CD4-positive, alpha-beta T cell treated with Interleukin-15 for 4 hours (primary cell): ENCODE measurements at places on chromosomes 5 and 9.
A peak's percentile ranks its signal among the peaks of the same experiment; 100 is the strongest.

DNA sequence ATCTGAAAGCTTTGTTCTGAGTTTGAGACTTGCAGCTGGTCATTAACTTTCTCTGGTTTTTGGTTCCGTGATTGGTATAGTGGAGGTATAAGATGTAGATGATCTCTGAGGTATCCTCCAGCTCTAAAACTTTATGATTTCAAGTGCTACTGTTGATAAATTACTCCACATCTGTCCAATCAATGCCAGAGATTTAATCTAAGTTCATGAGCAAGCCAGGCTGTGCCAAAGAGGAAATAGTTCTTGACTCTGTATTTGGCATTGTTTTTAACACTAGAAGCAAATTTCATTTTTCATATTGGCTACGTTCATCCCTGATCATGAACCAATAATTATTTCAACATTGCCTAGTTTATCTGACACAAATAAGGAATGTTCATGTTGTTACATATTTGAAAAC lies 28.5 kb upstream of the CHD1 start:
- DNase-seq = no peak

DNA sequence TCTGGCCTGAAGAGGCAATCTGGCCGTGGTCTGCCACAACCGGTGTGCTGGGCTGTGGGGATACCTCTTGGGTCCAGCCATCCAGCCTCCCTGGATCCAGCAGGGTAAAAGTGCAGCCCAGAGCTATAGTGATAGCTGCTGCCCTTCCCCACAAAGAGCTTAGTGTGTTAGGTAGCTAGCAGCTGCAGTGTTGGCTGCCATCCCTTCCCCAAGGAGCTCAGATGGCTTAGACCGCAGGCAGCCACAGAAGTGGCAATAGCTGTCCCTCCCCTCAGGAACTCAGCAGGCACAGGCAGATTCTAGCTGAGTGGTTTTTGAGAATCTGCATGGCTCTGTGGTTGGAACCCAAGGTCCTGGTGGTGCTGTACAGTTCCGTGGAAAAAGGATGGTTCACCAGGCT lies 40.1 kb downstream of the GIN1 start:
- no peak for DNase-seq

DNA sequence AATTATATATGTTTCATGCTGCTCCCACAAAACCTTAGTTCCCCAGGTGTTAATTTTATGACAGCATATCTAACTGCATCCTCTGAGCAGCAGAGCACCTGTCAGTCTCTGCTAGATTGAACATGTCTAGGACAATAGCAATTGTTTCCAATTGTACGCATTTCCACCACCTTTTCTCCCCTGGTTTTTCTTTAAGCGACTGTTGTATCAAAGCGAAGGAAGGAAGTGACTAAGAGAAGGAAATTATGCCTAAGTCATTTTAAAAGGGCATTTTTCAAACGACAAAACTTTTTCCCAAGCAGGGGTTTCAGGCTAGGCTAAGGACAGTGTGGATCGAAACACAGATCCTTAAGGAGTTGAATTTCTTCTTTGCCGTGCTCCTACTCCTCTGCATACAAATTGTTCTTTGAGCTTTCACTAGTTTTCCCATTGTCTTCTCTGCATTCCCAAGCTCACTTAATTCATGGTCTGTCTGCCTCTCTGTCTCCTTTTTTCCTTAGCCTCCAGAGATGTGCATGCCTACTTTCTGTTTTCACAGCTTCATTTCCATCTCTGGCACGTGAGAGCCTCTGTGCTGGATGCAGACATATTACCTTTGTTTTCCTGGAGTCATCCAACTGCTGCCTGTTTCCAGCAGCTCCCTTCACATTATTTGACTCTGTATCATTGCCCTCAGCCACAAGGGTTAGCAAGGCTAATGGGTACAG lies 39.4 kb upstream of the STARD4 start:
- DNase-seq = no peak

DNA sequence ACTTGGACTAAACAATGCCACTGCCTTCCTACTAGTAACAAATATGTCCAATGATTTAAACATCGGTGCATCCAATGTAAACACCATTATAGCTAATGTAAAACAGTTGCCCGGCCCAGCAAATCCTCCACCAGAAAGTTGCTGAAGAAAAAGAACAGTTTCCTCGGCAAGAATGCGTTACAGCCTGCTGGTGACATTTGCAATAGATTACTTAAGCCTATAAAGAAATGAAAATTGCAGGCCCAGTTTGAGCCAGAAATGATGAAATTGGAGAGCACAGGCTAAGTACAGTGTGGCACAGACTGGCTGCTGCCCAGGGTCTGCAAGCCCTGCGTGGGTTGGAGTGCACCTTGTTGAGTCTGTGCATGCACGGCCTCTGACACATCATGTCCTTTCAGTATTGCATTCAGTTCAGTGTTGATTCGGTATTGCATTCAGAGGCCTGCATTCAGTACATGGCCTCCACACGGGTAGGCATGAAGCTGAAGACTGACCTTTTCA lies 406.0 kb upstream of the KLF4 start:
- no peak for DNase-seq

- DNase-seq = no peak
Measured at GRCh38 chr5:9188131-9188530, 357.7 kb downstream of the SEMA5A start.

DNA sequence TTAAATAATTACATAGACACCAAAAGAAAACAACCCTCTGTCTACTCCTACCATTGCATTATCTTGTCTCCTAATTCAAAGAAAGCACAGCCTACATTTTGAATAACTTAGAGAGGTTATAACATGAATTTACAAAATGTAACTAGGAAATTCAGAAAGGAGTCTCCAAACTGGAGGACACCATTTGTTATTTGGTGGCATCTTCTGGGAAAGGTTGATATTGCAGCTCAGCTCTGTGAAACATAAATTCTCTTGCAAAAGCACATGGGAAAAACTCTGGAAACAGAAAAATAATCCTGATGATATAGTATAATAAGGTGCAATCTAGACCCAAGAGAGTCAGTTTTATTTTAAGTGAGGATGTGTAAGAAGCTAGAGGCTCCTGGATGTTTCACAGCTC lies 215.3 kb downstream of the MLLT3 start:
- DNase-seq = no peak

- no peak for DNase-seq
Measured at GRCh38 chr9:5899292-5899691, 8.6 kb downstream of the MLANA start.

DNA sequence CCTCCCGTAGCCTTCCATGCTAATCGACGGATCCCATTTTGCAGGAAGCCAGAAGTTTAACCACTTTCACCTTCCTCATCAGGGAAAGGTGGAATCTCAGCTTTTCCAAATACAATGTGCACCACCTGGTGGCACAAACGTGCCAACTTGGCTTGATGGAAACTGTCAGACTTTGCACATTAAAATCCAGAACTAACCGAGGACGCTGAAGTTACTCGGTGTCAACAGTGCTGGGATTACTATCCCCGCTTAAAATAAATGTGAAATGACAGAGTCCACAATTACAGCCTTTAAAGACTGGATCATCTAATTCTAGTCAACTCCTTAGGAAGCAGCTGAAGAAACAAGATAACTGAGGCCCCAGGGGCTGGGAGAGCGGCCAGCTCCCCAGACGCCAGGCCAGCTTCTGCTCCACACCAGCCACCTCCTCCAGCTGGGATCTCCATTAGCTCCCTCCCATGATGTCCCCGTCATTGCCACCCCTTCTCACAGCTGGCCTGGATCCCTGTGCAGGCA lies 50.1 kb upstream of the RETREG1 start:
- peak; percentile 2 for DNase-seq

DNA sequence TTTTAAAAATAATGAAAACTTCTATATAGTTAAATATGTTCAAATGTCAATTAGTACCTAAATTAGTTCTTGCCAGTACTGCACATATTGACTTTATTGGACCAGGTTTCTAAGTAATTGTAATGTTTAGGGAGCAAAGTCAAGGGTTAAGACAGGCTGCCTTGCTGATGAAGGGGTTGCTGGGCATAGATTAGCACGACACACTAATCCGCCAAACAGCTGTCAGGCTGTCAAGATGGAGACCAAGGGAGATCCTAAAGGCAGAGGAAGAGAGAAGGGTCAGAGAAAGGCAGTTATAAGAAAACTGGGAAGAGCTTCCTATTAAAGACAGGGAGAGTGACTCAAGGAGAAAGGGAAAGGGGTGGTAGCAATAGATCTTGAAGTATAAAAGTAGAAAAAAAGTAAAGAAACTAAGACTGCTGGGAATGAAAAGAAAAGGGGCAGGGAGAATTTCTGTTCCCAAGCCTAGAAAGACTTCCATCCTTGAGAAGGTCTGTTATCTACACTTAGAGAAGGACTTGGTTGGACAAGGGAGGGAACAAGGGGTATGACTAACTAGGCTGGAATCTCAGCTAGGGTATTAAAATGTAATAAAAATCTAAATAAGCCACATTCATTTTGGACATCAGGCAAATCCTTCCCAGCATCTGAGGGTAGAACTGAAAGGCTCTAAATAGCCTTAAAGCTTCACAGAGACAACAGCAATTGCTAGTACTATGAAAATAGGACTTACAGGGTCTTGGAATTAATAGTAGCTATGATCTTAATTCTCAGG lies 188.7 kb downstream of the FBXL17 start:
- no peak for DNase-seq

- DNase-seq = no peak
Measured at GRCh38 chr5:100690036-100690560, 154.9 kb downstream of the FAM174A start.

GRCh38 chr5:15864536-15865215 lies 314.9 kb downstream of the MARCHF11 start:
- DNase-seq = no peak

GRCh38 chr9:8158574-8158973 lies 359.0 kb upstream of the DMAC1 start:
- DNase-seq = no peak

- no peak for DNase-seq
Measured at GRCh38 chr5:14890846-14891245, 19.3 kb upstream of the ANKH start.

GRCh38 chr9:80465556-80465955 lies 893.8 kb downstream of the TLE4 start:
- DNase-seq = no peak

- DNase-seq = no peak
Measured at GRCh38 chr5:139141446-139142204, 56.5 kb downstream of the SIL1 start.

DNA sequence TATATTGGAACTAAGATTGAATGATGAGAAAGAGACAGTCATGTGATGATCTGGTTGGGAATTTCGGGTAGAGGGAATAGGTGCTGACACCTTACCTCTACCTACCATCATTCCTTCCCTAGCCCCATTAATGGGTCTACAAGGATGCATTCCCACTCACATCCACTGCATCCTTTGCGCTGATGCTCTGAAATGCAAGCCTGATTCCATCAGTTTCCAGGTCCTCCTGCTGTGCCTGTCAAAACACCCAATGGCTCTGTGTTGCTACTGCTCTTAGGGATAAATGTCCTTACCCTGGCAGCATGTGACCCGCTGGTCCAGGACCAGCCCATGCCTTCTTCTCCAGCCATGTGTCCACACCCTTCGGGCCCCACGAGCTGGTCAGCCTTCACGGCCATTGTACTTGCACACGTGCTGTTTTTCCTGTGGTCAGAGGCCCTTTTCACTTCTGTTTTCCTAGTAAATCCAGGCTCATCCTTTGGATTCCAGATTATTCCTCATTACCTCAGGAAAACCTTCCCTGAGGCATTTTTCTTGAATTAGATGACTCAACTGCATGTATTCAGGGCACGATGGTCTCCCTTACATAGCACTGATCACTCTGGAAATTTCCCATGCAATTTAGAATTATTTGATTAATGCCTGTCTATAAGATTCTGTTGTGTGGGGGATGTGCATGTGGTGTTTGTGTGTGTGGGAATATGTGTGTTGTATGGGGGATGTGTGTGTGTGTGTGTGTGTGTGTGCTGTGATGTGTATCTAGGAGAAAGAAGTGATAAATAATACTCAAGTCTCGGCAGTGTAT lies 185.0 kb downstream of the DIRAS2 start:
- no peak for DNase-seq

- DNase-seq = no peak
Measured at GRCh38 chr5:107668154-107669095, 2.3 kb downstream of the EFNA5 start.

DNA sequence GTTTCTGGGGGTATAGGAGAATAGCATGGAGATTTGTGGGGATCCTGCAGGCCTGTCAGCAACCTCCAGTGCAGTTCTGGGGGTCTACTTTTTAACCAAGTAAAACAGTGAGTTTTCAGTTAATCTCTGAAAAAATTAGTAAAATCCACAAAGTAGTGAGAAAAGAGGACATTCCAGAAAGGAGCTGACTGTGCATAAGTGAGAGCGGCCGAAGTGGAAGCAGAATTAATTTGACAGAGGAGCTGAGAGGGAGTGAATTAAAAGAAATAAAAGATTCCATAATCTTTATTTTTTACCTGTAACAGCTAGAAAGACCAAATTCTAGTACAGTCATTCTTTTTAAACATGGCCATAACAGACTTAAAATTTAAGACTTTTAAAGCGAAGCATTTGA lies 149.2 kb downstream of the SGCD start:
- no peak for DNase-seq

- no peak for DNase-seq
Measured at GRCh38 chr5:65133477-65134110, 348.1 kb downstream of the ADAMTS6 start.

DNA sequence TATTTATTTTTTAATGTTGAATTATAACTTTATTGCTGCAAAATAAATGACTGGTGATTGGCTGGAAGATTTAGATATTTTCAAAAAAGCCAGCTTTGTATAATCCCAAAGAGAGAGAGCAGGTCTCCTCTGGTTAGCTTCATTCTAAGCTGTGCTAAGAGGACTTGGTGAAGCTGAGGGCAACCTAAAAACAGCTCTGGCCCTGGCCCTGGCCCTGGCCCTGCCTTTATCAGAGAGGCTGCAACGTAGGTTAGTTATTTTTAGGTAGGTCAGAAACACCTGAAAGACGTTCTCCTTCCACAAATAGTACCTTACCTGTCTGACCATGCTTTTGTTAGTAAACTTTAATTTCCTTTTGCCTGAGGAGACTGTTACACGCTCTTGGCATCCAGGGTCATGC lies 58.7 kb downstream of the KLF9 start:
- no peak for DNase-seq

GRCh38 chr5:995318-995717 lies 13.3 kb upstream of the NKD2 start:
- DNase-seq = no peak

GRCh38 chr5:127444171-127444570 lies 73.3 kb upstream of the PRRC1 start:
- DNase-seq = no peak
